NCI-H1048 (cell line): ENCODE measurements at places on chromosomes 6 and 20.

- no peak for DNase-seq
Measured at GRCh38 chr20:57762531-57763234, 52.9 kb upstream of the PMEPA1 start.

- DNase-seq = no peak
Measured at GRCh38 chr20:35902545-35902941, 51.8 kb downstream of the SCAND1 start.

- no peak for DNase-seq
Measured at GRCh38 chr6:80769106-80769505, 662.6 kb downstream of the BCKDHB start.

DNA sequence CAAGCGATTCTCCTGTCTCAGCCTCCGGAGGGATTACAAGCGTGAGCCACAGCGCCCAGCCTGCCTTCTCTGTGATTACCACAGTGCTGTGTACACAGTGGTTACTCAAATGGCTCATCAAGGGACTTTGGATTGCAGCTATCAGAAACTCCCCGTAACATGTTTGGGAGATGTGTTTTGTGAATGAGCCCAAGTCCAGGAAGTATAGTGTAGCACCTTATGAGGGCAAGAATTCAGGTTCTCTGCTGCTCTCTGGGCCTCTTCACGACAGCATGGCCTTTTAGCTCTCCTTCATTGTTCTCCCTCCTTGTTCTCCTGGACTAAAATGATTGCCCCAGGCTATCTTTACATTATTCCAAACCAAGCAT lies 34.1 kb upstream of the RPL7L1 start:
- no peak for DNase-seq

DNA sequence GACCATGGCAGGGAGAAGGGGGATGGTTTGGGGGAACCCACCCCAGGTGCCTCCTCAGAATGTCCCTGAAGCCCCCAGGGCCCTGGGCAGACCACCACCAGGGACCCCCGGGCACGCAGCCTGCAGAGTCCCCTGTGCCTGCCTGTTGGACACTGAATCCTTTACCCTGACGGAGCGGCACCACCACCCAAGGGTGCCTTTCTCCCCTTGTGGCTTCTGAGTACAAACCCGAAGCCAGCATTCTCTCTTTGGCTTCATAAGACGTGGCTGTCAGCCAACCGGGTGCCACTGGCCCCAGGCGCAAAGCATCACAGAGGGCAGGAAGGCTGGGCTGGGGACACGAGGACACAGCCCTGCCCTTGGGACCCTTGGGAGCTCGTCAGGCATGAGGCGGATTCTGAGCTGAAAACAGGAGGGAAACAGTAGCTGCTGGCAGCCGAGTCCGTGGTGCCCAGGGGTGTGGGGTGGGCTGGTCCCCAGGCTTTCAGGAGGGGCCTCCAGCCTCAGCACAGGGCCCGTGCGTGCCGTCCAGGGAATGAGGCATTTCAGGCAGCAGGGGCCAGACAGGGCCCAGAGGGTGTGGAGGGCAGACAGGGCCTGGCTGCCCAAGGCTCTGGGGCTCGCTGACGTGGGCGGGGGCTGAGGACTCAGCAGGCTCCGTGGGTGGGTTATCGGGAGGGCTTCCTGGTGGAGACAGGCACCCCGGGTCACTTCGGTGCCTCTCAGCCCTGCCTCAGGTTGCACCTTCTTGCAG lies 3.5 kb downstream of the COL9A3 start:
- no peak for DNase-seq

GRCh38 chr6:155970876-155971708 lies 515.5 kb upstream of the NOX3 start:
- no peak for DNase-seq

DNA sequence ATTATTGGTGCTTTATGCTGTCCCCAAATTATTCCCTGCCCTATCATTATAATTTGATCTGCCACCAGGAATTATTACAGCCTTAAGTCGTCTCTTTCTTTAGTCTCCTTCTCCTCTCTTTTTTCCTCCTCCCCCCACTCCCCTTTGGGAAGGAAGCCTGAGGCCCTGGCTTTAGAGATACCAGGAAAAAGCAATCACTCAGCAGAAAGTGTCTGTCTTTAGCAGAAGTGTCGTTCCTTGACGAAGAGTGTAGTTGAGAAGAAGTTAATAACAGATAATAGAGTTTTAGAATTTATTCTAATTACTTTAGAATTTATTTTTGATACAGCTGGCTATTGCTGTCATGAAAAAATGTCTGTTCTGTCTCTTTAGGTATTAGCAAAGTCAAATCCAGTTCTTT lies 16.5 kb downstream of the LIN28B start:
- no peak for DNase-seq

GRCh38 chr6:143545976-143546547 lies 34.5 kb upstream of the FUCA2 start:
- DNase-seq = no peak

GRCh38 chr6:118146584-118146983 lies 239.5 kb downstream of the SLC35F1 start:
- peak; percentile 8 for DNase-seq

- DNase-seq = no peak
Measured at GRCh38 chr6:46651816-46652215, 802 bp downstream of the CYP39A1 start.

- DNase-seq = no peak
Measured at GRCh38 chr6:147811913-147812629, 303.6 kb downstream of the SAMD5 start.

DNA sequence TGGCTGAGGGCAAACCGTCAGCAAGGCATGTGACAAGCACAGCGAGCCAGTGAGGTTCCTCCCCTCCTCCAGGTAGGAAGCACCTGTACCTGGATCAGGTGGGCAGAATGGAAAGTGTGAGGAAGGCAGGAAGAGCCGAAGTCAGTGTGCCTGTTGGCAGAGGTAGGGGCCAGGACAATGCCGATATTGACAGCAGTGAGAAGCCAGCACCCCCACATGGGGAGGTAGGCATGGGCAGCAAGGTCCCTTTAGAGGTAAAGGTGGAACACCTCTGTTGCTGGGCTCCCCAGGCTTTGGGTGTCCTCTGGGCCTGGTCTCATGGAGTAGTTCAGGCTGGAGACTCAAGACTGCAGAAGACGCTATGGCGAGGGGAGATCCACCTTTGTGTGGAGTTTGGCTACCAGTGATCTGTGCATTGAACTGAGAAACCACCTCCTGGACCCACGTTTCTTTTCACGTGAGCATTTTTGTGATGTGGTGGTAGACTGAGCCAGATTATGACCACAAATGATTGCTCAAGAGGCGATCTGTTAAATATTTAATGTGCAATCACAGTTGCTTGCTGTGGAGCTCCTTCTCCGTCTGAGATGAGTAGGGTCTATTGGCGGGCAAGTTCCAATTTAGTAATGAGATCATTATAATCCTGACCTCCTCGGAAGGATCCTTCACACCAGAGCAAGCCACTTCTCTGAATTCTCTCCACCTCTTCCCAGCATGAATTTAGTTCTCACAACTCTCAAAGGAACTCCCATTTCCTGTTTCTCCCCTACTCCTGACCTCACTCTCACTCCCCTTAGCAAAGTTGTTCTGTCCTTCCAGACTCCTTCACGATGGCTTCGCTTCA lies 174.8 kb downstream of the CDH26 start:
- no peak for DNase-seq

DNA sequence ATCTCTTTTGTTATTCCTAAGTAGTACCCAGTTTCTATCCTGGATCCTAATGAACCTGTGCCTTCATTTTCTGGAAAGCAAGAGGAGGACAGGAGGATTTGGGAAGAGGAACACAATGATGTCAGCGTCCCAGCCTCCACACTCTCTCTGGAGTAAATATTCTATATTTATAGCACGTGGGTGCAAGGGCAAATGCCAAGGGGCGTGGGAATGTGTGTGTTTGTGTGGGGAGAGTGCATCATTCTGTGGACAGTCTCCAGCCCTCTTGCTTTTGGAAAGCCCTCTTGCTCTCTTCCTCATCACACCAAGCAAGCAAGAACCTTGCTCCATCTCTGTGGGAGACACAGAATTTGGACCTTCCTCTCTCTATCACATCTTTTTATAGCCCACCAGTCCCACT lies 103.2 kb upstream of the EMILIN3 start:
- no peak for DNase-seq
